Fibroblast of skin of scalp (primary cell): ENCODE measurements at places on chromosomes 16 and 17.
A peak's percentile ranks its signal among the peaks of the same experiment; 100 is the strongest.

GRCh38 chr17:42414704-42415409 lies 8.2 kb downstream of the CAVIN1 start:
- DNase-seq = no peak

- no peak for DNase-seq
Measured at GRCh38 chr17:74971842-74972106, 785 bp downstream of the HID1 start.

GRCh38 chr16:71885261-71885650 lies 1.3 kb upstream of the ZNF821 start:
- DNase-seq = no peak

DNA sequence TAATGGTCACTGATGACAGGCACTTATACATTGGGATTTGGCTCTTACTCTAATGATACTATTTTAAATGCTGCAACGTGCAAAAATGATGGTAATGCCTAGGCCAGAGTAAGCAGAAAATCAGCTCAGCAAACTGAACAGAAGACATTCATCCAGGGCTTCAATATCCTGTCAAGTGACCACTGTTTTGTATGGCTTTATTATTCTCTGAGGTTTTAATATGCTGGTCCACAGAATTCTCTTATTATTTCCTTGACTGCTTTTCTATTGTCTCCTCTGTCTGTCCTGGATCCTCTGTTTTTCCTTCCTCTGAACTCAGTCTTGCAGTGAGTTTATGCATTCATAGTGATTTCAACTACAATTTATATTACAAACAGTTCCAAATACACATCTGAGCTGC lies 90.8 kb upstream of the PMFBP1 start:
- no peak for DNase-seq

- DNase-seq = peak; percentile 90
Measured at GRCh38 chr16:70685938-70686375, at the start of gene MTSS2. Gene MTSS2 (minus strand): TSS chr16:70686053. CDS start chr16:70685791, 262 bp downstream.

- DNase-seq = no peak
Measured at GRCh38 chr17:75181110-75181509, 1.6 kb downstream of the SUMO2 start.

GRCh38 chr17:21140911-21141310 lies 14.1 kb downstream of the DHRS7B start:
- no peak for DNase-seq

DNA sequence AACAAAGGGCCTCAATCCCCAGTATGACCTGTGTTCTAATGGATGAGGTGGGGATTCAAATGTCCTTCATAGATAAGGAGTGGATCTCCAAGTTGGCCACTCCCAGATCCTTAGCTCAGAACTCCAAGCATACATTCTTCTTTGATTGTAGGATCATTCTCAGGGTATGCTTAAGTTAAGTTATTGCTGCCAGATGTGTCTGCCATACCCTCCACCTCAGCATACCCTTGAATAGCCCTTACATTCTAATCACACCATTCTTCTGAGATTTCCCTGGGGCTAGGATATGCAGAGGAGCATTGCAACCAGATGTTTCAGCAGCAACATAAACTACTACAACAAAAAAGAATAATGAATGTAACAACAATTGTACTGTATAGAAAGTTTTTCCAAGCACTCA lies 1.6 kb upstream of the KRTAP2-4 start:
- DNase-seq = peak; percentile 74

GRCh38 chr16:28260193-28260592 lies 32.1 kb upstream of the SBK1 start:
- no peak for DNase-seq

GRCh38 chr17:51718983-51719382 lies 439.5 kb downstream of the CA10 start:
- peak; percentile 1 for DNase-seq

DNA sequence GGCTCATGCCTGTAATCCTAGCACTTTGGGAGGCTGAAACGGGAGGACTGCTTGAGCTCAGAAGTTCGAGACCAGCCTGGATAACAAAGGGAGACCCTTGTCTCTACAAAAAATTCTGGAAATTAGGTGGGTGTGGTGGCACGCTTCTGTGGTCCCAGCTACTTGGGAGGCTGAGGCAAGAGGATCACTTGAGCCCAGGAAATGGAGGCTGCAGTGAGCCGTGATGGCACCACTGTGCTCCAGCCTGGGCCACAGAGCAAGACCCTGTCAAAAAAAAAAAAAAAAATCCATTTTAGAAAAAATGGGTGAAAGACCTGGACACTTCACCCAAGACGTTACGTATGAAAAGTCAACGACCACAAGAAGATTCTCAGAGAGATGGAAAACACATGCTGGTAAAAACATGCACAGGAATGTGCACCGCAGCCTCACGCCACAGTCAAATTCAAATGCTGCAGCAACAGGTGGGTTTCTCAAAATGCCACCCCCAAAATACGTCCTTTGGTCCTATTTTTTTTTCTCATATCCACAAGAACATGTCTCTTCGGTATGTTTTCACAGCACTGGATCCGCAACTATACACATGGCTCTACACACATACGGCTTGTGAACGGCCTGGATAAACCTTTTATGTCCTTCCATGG lies 17.1 kb downstream of the CSNK1D start:
- DNase-seq = no peak

DNA sequence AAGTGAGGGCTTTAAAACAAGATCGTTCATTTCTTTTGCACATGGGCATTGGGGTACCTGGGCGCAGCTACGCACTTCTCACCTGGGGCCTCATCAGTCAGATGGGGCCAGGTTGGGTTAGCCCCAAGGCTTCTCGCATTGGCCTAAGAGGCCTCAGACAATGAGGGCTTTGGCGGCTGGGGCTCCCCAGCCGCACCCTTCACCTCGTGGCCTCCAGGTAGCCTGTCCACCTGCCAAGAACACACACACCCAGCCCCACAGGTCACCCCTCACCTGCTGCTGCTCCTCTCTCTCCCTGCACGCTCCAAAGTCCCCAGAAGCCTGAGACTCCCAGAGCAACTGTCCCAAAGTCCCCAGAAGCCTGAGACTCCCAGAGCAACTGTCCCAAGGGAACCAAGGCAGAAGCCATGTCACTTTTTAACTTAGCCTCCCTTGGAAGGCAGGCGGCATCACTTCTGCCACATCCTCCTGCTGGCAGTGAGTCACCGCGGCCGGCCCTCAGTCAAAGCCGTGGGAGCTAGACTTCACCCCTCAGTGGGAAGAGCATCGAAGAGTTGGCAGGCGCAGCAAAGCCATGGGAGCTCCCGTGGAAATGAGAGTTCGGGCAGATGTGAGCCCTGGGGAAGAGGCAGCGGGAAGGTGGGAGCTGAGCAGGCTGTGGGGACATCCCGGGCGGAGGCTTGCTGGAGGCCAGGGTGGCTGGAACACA lies 78.9 kb upstream of the PLCG2 start:
- DNase-seq = no peak

DNA sequence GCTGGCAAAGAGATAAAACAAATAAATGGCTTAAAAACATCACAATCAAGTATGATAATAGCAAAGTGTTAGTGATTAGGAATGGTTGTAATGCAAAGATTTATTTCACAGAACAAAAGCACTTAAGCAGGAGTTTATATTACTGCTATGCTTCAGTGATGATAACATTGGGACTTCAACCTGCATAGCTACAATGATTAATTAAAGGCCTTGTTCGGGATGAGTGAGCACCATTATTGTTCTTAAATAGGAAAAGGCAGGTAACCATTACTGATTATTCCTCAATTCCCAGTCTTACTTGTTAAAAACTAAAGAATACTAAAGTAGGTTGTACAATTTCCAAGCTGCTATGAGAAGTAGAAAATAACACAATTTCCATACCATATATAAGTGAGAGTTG lies 1247.5 kb upstream of the CDH8 start:
- DNase-seq = no peak

DNA sequence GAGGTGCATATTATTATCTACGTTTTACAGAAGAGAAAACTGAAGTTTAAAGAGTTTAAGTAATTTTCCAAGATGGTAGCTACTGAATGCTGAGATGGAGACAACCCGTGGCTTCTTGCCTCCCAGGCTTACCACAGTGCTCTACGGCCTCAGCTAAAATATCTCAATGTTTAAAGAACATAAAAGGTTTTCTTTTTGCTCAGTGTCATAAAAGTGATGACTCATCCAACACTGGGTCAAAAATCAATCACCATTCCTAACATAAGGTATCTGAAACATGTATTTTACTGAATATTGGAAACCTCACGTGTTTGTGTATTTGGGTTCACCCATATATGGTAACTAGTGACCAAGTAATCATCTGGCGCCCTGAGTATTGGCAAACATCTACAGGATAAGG lies 18.4 kb downstream of the ABCA9 start:
- no peak for DNase-seq

GRCh38 chr17:6384481-6384880 lies 50.4 kb downstream of the AIPL1 start:
- DNase-seq = no peak

- no peak for DNase-seq
Measured at GRCh38 chr16:4247460-4247784, 5.5 kb upstream of the SRL start.

DNA sequence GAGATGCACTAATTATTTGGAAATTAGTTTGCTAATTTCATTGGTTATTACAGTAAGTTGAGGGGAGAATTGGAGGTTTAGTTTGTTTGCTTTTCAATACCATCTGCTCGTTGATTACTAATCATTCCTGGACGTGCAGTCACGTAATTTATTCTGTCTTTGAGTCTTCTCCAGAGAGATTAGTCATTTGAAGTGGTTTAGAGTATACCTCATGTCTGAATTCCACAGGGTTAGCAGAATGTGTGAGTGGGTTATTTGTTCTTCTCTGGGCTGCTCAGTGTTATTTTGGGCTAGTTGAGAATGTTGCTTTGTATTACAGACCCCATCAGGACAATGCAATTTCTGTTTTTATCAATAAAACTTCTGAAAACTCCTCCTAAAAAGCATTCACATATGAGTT lies 265.0 kb downstream of the RBFOX1 start:
- DNase-seq = peak; percentile 9

DNA sequence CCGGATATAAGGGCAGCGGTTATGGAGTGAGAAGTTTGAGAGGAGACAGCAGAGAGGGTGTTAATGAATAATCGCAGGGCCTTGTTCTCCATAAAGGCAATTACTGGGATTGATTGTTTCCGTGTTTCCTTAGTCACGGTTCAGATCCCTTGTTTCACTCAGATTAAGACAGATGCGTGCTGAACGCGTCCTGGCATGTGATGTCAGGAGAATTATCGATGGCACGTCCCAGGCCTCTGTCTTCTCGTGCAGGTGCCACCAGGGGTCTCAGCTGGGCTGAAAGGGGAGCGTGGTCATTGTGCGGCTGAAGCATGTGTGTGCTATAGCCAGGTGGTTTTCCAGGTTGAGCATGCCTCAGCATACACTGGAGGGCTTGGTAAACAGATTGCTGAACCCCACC lies 142.4 kb upstream of the NOL11 start:
- no peak for DNase-seq

DNA sequence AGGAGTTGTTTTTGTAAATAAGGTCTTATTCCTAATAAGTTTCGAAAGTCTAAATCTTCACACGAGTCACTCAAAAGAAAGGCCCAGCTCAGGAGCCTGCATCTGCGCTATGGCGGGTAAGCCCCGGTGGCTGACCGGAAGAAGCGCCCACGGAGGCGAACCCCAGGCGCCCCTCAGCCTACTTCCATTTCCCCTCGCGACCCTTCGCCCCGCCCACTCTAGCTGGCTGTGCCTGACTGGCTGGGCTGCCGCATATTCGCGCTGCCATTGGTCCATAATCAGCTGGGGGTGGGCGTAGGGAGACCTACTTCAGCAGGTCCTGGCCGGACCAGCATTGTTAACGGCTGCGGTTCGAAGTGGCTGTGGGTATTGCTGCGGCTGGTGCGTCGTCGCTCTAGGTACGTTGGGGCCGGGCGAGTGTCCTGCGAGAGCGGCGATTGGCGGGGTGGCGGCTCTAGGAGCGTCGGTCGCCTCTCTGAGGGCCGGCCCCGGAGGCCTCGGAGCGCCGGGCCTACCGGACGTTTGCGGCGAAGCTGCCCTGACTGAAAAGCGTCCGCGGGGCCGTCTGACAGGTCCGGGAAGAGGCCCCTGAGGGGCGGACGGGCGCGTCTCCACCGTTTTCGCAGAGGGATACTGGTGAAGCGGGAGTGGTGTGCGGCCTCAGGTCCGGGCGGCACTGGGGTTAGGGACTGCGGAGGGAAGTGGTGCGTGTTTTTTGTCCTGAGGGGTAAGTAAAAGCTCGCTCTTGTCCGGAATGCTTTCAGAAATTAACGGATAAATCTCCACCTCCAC lies at the start of gene ATF7IP2:
Gene ATF7IP2, plus strand, starts transcription at position 337 of the 792 bp plus-strand sequence. CDS start 44,560 bp downstream, outside the sequence.
- peak; percentile 92 for DNase-seq

GRCh38 chr17:77915594-77916021 lies 42.9 kb upstream of the TNRC6C start:
- no peak for DNase-seq

- DNase-seq = peak; percentile 26
Measured at GRCh38 chr17:46158323-46159296, 34.6 kb downstream of the KANSL1 start.

DNA sequence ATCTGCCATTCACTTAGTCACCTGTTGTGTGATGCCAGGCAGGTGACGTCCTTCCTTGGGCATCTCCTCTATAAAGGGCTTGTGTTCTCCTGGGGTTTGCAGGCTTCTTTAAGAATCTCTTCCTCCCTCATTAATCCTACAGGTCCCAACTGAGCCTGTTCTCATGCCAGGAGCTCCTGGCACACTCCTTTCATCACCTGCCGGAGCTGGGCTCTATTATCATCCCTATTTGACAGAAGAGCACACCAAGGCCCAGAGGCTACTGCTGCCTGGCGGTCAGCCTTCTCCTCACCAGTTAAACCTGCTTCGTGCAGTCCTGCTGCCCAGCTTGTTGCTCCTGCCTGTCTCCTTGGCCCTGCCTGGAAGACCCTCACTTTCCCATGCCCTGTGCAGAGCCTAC lies 51.2 kb downstream of the RAI1 start:
- DNase-seq = no peak

DNA sequence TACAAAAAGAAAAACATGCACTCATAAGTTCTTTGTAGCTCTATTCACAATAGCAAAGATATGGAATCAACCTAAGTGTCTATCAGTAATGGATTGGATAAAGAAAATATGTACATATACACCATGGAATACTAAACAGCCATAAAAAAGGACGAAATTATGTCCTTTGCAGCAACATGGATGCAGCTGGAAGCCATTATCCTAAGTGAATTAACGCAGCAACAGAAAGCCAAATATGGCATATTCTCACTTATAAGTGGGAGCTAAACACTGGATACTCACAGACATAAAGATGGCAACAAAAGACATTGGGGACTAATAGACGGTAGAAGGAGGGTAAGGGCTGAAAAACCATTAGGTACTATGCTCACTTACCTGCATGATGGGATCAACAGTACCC lies 5.8 kb downstream of the CMC2 start:
- no peak for DNase-seq
